ENCODE measurements at places on chromosomes 7 and 10.

DNA sequence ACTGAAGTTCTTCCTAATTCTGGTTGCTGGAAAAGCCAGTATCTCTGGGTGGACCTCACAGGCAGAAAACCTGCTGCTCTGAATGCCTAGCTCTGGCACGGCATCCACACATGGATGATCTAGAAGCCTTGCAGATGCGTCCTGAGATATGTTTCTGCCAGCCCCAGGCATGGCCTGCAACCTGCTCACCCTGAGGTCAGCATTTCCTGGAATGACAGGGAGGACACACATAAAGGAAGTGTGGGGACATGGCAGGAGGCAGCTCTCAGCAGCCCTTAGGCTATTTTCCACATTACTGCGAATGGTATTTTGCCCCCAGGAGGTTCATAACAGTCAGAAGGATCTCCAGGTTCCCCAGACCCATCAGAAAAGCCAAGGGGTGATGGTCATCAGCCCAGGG lies 23.2 kb downstream of the PLXNA4 start:
- no peak for DNase-seq

DNA sequence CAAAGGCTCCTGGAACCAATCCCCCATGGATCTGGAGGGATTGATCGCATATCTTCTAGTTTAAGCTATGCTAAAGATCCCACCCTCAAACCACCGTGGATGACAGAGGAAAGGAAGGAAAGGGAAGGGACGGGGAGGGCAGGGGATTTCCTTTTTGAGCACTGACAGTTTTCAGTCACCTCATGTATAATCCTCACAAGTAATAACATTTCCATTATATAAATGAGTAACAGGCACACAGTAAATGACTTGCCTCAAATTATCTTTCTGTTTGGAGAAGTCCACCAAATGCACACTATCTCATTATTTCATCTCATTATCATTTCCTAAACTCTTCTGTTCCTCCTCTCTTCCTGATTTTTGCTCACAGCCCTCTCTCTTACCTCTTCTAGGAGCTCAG lies 127.1 kb upstream of the AOAH start:
- DNase-seq, result no peak

- DNase-seq, result no peak
Measured at GRCh38 chr7:1121476-1121875, 33.6 kb downstream of the GPER1 start.

DNA sequence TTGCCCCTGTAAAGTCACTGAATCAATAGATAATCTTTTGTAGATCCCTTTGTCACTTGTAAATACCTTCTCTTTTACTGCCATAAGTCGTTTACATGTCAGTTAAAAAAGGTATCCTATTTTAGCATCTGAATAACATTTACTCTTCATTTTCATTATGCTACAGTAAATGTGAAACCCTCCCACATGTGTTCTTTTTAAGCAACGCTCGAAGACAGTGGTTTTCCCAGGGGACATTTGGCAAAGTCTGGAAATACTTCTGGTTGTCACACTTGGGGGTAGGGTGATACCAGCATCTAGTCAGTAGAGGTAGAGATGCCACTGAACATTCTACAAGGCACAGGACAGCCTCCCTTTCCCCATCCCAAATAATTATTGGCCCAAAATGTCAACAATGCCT lies 23.7 kb downstream of the ATAD1 start:
- no peak for DNase-seq

DNA sequence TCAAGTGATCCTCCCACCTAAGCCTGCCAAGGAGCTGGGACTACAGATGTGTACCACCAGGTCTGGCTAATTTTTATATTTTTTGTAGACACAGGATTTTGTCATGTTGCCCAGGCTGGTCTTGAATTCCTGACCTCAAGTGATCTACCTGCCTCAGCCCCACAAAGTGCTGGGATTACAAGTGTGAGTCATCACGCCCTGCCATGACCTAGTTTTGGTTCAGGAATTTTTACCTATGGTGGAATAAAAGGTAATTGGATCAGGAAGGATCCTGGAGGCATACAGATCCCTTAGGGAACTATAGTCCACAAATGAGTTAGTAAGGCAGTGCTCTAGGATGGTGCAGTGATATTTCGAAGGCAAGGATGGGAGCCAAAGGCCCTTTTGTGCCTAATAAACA lies 717.9 kb downstream of the PHTF2 start:
- DNase-seq, result no peak

DNA sequence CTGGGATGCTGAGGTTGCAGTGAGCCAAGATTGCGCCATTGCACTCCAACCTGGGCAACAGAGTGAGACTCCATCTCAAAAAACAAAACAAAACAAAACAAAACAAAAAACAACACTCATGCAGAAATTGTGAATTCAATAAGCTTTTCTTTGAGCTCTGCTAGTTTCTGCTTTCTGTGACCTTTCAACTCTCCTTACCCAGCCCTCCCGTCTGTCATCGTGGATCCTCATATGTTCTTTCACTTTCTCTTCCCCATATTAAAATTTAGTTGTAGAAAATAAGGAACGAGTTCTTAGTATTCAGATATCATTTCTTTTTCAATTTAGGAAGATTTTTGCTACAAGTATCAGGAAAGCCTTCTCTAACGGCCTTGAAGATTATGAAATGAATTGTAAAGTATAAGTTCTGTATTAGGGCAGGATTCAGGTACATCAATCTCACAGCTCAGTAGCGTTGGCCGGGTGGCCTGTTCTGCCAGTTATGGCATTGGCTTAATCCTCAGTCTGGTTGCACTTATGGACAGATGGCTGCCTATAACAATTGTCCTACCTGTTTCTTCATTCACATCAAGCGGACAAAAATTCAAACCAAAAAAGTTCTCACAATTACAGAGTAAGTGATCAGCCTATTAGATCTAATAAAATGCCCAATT lies 1167.0 kb downstream of the SORCS3 start:
- DNase-seq, result no peak

DNA sequence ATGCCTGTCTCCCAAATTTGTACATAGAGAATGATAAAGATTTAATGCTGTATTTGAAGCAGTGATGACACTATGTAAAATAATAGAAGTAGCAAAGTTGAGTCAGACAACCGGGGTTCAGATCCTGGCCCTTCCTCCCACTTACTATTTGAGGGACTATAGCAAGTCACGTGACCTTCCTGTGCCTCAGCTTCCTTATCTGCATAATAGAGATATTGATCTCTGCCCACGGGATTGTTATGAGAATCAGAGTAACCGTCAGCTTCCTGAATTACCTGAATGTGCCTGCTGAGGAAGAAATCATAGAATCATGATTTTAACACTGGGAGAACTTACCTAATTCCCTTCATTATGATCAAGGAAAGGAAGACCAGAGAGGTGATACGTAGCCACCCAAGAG lies 26.9 kb downstream of the CASP7 start:
- no peak for DNase-seq

DNA sequence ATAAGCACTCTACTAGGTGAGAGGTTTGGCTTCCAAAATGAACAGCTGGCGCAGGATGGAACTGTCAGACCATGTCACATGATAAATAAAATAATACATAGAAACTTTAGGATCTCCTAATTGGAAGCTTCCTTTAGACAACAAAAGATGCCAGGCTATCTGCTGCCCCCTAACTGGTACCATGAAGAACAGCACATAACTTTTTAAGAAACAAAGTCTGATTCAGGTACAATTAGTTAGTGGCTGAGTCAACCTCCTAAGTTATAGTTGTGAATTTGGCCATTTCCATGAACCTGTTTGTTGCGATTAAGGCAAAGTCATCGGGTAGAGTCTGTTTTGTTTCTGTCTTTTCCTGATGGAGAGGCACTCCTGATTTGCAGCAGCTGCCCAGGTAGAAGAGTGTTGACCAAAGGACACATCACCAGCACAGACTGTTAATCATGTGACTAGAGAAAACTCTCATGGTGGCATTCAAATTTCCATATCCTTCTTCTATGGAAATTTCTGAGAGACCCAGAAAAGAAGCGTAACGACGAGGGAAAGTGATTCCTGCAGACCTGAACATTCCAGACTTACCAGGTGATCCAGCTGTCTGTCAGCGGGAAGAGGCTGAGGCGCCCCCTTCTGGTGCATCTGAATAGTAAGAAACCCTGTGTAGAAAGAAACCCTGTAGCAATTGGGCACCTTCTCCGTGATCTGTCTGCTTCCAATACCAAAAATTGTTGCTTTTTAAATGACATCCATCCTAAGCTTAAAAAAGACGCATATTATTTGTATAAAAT lies 8.6 kb upstream of the INHBA start:
- DNase-seq, result no peak

DNA sequence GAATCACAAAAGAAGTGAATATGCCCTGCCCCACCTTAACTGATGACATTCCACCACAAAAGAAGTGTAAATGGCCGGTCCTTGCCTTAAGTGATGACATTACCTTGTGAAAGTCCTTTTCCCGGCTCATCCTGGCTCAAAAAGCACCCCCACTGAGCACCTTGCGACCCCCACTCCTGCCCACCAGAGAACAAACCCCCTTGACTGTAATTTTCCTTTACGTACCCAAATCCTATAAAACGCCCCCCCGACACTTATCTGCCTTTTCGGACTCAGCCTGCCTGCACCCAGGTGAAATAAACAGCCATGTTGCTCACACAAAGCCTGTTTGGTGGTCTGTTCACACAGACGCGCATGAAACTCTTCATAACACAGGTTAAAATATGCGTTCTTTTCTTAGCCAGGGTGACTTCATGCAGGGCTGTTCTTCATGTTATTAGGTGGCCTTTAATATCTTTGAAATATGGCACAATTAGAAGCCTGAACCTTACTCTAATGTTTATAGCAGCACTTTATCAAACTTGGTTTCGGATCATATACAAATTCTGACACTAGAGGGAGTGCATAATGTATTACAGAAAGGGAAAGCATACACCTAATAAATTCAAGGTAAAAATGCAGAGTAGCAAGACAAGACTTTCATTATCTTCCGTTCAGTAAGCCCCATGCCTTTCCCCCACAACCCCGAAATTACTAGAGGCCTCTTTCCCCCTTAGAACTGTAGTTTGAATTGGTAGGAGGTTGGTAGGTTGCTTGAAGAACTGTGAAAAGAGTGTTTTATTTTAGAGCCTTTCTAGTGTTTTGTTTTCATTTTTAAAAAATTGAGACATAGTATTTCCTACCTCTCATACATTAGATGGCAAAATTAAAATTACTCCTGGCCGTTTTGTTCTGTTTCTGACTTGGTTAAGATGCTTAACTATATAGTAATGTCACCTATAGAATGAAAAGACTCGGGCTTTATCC lies 117.9 kb downstream of the NPY start:
- peak; percentile 26 for DNase-seq

- no peak for DNase-seq
Measured at GRCh38 chr7:22320416-22320815, 36.5 kb downstream of the RAPGEF5 start.

DNA sequence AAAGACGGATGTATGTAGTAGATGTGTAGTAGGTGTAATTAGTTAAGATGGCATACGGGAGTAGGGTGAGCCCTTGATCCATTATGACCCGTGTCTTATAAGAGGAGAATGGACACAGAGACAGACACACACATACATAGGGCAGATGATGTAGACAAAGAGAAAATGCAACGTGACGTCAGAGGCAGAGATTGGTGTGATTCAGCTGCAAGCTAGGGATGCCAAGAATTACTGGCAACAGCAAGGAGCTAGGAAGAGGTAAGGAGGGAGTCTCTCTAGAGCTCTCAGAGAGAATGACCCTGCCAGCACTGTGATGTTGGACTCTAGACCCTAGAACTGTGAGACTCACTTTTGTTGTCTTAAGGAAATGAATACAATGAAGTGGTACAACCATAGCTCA lies 247.0 kb upstream of the HABP2 start:
- DNase-seq, result peak; percentile 73

Data from fibroblast of skin of abdomen (primary cell).